ENCODE measurements at places on chromosomes 7 and 10.

- DNase-seq: no peak
Measured at GRCh38 chr7:131210618-131211017, 117.1 kb upstream of the MKLN1 start.

DNA sequence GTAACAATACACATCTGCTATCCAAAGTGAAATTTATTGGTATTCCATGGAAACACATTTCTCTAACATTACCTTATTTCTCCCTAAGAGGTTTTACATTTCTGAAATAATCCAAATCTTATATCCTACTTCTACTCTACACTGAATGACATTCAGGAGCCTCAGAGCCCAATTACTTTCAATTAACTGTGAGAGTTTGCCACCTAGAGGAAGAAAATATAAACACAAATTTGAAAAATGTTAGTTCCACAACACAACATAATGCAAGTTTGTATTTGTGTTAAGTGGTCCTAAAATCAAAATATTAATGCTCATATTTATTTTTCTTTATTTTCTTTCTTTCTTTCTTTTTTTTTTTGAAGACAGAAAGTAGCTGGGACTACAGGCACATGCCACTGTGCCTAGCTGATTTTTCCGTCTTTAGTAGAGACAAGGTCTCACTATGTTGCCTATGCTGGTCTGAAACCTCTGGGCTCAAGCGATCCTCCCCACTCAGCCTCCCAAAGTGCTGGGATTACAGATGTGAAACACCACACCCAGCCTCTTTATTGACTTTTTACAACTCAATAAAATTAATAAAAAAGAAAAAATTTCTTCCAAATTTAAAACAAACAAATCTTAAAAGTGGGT, 46.0 kb downstream of the ATAD1 start:
- DNase-seq: no peak

GRCh38 chr10:69220041-69220451, at the start of gene HKDC1:
TSS of gene HKDC1 (plus strand) at chr10:69220332. CDS start at chr10:69220436, 104 bp downstream.
- no peak for DNase-seq

- no peak for DNase-seq
Measured at GRCh38 chr7:116863936-116864500, 1.6 kb downstream of the CAPZA2 start.

- no peak for DNase-seq
Measured at GRCh38 chr7:45659496-45660139, 85.5 kb downstream of the ADCY1 start.

DNA sequence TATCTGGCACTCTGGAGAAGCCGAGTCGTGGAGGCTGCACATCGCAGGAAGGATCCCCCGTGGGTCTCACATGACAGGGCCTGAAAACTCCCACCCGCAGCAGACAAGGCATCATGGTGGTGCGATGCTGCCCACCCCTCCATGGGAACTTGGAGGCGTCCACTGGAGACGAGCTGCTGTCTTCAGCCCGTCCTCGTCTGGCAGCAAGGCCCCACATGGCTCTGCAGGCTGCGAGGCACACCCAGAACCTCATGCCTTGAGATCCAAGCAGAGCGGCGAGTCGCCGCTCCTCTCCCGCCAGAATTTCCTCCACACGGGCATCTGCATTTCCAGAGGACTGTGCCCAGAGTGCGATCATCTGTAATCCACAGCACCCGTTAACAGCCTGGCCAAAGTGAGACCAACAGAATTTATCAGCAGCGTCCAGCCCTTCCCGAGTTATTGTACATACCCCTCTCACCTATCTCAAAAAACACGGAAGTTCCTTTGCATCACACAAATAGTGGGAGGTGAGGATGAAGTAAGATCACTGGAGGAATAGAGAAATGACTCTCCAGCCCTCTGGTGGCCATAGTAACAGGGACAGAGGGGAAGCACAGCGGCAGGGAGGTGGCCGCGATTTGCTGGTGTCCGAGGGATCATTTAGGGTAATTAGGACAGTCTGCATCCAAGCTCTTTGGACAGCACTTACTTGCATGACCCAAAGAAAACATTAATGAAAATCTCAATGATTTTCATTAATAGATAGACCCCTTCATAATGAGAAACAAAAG, 292.4 kb downstream of the USP6NL start:
- no peak for DNase-seq

DNA sequence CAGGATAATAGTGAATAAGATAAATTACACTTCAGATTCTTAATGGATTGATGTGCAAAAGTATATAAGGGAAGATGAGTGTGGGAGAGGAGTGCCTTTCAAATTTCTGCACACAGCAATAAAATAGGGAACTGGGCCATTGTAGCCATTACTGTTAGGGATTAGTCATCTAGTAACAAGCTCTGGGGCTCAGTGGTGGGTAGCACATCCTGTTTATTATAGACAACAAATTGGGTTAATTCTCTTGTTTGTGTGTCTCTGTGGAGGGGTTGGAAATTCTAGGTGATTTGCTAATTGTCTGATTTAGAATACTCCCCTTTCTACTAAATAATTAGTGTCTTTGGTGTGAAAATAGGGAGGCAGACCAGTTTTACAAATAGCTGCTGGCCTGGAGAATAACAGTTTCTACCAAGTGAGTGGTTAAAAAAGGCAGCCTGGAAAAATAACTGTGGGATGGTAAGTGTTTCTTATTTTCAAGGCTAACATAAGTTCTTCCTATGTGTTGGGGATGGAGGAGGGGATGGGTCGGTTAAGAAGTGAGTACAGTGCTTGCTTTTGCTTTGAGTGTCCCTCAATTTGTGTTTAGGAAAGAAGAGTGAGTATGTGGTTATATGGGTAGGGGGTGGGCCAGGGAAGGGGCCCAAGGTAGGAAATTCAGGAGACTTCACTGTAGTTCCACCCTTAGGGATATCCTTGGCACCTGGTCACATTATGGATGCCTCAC, 43.3 kb upstream of the TMEM248 start:
- DNase-seq: peak; percentile 33

- DNase-seq: no peak
Measured at GRCh38 chr10:1608851-1609647, 128.3 kb downstream of the ADARB2 start.

GRCh38 chr7:136993377-136993776, 124.9 kb downstream of the CHRM2 start:
- no peak for DNase-seq

- no peak for DNase-seq
Measured at GRCh38 chr7:116395141-116395791, 104.3 kb upstream of the CAV2 start.

GRCh38 chr10:125095228-125095627, 65.1 kb downstream of the CTBP2 start:
- DNase-seq: no peak

DNA sequence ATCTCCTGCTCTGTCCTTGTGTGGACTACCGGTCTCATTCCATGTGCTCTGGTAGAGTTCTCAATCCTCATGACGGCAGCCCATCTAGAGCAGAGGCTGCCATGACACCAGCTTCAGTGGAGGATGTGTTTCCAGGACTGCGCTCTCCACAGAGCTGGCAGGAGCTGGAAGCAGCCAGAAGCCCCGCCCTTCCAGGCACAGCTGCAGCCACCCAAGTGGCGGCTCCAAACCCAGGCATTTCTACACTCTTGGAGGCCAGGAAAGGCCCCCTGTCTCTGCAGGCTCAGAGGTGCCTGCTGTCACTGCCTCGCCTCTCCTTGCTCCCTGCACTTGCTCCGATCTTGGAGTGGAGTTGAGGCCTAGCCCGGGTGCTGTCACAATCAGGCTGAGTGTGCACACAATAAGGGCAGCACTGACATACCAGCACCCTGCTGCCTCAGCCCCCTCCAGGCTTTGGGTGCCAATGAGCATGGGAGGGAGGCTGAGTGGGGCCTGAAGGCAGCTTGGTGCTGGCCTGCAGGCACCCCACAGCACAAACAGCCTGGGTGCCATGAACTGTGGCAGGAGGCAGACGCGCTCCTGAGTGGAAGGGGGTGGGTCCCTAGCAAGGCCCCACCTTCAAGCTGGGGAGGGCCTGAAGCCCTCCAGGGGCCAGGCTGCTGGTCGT, 122.1 kb downstream of the LRRN3 start:
- DNase-seq: no peak

DNA sequence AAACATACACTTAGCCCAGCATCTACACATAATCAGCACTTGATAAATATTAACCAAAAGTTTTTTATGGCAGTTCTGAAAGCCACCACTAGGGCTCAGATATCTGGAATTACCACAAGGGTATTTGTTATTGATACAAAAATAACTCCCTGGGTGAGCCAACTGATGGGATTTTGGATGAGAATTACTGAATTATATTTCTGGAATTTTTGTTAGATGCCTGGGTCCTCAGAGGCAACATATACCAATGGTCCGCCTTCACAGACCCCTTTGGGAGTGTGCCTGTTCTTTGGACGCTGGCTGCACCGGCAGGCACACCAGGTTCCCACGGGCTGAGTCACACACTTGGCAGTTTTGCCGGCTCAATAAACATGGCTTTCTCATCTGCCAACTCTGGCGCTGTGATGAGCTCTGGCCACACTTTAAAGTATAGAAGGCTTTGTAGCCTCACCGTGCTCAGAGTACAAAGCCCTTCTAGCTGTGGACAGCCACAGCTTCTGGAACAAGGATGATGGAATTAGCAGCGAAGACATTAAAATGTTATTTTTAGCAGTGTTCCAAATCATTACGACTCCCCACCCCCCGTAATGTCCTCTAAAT, 24.5 kb upstream of the EEPD1 start:
- no peak for DNase-seq

- DNase-seq: no peak
Measured at GRCh38 chr10:105644978-105645377, 1003.9 kb downstream of the SORCS3 start.

DNA sequence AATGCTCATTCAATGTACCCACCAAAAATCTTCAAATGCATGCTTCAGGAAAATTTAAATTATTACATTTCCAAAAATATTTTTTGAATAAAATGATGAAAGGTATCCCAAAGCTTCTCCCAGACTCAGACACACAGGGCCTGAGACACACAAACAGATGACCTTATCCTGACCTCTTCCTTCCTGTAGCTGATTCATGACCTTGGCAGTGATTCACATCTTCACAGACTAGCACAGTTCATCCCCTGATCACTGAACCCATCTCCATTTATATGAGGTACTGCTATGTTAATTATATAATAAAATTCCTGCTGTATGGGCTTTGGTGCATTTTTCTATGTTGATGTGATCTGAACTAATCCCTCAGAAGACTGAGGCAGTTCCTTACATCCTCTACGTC, 265.0 kb upstream of the GLI3 start:
- DNase-seq: no peak

DNA sequence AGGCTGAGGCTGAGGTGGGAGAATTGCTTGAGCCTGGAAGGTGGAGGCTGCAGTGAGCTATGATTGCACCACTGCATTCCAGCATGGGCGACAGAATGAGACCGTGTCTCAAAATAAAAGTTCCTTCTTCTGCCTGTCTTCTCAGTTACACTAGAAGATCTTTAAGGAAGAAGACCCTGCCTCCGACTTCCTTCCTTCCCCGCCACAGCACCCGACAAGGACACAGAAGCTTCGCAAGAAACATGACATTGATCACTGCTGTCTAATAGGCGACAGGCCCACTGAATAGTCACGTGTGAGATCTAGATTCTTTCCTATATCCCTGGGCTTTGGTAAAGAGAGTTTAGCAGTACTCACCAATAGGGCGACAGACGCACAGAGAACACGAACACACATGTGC, 118.2 kb downstream of the PRPF18 start:
- DNase-seq: no peak

GRCh38 chr7:50455658-50456057, 5.5 kb upstream of the FIGNL1 start:
- no peak for DNase-seq

DNA sequence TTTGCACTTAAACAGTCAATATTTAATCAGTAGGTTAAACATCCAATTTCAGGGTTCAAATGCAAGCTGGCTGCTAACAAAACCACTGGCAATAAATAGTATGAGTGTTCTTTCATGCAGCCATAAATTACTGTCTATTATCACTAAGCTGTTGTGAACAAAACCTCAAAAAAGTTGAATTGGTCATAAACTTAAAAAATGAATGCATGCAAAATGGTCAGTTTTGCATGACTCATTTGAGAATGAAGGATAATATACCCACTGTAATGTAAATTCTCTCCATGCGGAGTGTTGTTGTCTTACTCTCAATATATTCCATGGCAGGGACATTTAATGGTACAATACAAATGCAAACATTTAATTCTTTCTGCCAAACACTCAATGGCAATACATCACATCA, 226.4 kb downstream of the MAGI2 start:
- no peak for DNase-seq

- DNase-seq: no peak
Measured at GRCh38 chr10:42971251-42971599, 105.6 kb upstream of the RET start.

- DNase-seq: no peak
Measured at GRCh38 chr10:45064998-45065397, 64.3 kb downstream of the ZNF22 start.

GRCh38 chr7:74482629-74483401, 29.1 kb downstream of the GTF2IRD1 start:
- DNase-seq: no peak

DNA sequence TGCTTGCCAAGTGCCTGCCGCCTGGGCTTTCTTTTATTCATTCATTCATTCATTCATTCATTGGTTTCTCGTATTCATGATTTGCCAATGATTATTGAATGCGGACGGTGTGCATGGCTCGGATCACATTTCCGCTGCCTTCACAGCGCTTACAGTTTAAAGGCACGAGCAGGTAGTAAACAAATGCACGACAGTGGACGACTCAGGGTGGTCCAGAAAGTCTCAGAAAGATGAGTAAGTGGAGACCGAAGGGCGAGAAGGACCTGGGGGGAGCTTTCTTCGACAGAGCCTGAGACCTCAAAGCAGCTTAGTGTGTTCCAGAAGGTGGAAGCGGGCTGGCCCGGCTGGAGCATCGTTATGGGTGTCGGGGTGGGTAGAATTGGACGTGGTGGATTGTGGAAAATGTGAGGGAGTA, 506 bp downstream of the MCM10 start:
- no peak for DNase-seq

GRCh38 chr10:122814493-122814892, 31.2 kb downstream of the CUZD1 start:
- no peak for DNase-seq

DNA sequence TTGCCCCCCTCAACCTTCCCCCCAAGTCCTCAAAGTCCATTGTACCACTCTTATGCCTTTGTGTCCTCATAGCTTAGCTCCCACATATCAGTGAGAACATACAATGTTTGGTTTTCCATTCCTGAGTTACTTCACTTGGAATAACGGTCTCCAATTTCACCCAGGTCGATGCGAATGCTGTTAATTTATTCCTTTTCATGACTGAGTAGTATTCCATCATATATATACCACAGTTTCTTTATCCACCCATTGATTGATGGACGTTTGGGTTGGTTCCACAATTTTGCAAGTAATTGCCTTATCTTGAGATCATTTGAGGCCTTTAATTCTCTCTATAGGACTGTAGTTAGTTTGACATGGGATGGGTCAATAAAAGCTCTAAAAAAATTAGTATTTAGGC, 124.7 kb downstream of the ARL4A start:
- DNase-seq: no peak

GRCh38 chr7:115709664-115710063, 320.9 kb downstream of the TFEC start:
- DNase-seq: no peak
